HFFc6 (cell line): ENCODE measurements at places on chromosomes 16 and 17. TPM values are rescaled to one million over a fixed set of nuclear protein-coding genes. Genes with fewer than 3 reads are reported as not detected.
A peak's percentile ranks its signal among the peaks of the same experiment; 100 is the strongest.

DNA sequence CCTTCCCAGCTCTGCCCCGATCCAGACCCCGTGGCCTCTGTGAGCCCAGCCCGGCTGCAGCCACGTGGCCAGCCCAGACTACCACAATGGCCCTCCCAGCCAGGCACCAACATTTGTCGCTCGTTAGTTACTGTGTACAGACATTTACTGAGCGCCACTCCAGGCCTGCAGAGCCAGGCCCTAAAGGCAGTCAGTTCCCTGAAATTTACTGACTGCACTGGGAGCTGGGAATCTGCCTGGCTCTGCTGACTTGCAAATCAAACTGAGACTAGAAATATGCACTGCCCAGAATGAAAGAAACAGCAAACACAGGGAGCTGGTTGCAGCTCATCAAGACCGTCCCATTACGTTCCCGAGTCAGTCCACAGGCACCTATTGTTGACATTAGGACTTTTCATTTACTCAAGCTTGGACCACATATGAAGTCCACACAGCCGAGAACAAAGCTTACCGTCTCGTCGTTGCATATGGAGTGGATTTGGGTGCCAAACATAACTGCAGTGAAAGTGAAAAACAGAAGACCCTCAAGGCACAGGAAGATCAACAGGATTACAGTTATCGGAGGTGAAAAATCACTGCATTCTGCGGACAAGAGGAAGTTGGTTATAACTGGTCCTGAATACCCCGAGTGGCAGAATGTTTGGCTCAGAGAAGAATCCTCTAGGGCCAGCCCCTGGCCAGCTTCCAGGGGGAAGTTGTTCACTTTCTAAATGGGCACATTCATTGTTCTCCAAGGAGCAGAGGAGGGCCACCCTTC lies 34.5 kb downstream of the ZDHHC7 start:
- no peak for DNase-seq
- H3K4me3 ChIP-seq, result no peak overlapping the region
- peaks cover 2% of the 10 kb centered on the region for H3K27me3 ChIP-seq
- peaks cover 62% of the 10 kb centered on the region for H3K36me3 ChIP-seq

GRCh38 chr16:2912330-2913199 lies 834 bp downstream of the FLYWCH1 start:
- peak; percentile 57 for DNase-seq
- peak overlapping the region; percentile 93 for H3K27ac ChIP-seq
- H3K36me3 ChIP-seq, result 0 out of 2 replicates have a peak, but pooled peaks cover 4% of the 10 kb centered on the region
- H3K4me1 ChIP-seq, result peaks cover 41% of the 10 kb centered on the region
- no peaks in the 10 kb centered on the region for H3K27me3 ChIP-seq

GRCh38 chr17:17424552-17424951 lies 52.2 kb upstream of the MED9 start:
- H3K27me3 ChIP-seq, result peaks cover 43% of the 10 kb centered on the region
- DNase-seq, result no peak
- peaks cover 9% of the 10 kb centered on the region for H3K4me1 ChIP-seq
- H3K36me3 ChIP-seq, result peaks cover 8% of the 10 kb centered on the region

DNA sequence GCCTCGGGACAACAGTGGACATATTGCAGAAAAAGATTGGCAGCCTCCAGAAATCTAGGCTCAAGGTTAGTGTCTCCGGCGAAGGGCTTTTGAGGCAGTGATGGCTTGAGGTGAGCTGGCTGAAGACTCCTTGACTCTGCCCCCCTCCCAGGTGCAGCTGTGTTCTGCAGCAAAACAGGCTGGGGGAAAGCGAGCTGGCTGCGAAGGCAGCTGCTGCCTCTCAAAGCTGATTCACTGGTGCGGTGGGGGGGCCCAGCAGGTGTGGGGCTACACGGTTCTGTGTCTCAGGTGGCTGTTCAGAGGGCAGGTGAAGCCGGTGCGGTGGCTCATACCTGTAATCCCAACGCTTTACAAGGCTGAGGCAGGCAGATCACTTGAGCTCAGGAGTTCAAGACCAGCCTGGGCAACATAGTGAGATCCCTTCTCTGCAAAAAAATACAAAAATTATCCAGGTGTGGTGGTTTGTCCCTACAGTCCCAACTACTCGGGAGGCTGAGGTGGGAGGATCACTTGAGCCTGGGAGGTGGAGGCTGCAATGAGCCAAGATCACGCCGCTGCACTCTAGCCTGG lies 22.9 kb downstream of the C16orf96 start:
- no peak for DNase-seq
- H3K27me3 ChIP-seq, result peaks cover 11% of the 10 kb centered on the region
- no peaks in the 10 kb centered on the region for H3K36me3 ChIP-seq
- no peak overlapping the region for H3K4me3 ChIP-seq
- no peak overlapping the region for H3K27ac ChIP-seq

- peaks cover 1% of the 10 kb centered on the region for H3K27me3 ChIP-seq
- H3K4me3 ChIP-seq, result no peak overlapping the region
- DNase-seq, result no peak
- H3K27ac ChIP-seq, result no peak overlapping the region
Measured at GRCh38 chr17:7426203-7426863, 917 bp downstream of the SPEM2 start.

DNA sequence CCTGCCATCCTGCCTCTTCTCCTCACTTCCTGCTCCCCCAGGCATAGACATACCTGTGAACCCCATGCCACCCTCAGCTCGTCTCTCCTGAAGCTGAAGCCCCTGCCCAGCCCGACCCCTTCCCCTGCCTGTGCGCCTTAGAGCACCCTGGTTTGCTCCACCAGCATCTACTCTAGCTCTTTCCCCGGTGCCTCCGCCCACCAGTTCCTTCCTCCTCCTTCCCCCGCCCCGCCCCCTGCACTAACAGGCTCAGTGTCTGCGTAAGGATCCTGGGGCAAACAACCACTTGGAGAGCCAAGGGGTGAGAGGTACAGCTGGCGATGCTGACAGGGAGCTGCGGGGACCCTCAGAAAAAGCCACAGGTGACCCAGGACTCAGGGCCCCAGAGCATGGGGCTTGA lies 1.9 kb downstream of the GPR142 start:
- no peak overlapping the region for H3K27ac ChIP-seq
- H3K36me3 ChIP-seq, result peaks cover 4% of the 10 kb centered on the region; the same call in 1 of the 2 replicates
- no peaks in the 10 kb centered on the region; the same call in none of the 2 replicates for H3K27me3 ChIP-seq
- DNase-seq, result no peak

DNA sequence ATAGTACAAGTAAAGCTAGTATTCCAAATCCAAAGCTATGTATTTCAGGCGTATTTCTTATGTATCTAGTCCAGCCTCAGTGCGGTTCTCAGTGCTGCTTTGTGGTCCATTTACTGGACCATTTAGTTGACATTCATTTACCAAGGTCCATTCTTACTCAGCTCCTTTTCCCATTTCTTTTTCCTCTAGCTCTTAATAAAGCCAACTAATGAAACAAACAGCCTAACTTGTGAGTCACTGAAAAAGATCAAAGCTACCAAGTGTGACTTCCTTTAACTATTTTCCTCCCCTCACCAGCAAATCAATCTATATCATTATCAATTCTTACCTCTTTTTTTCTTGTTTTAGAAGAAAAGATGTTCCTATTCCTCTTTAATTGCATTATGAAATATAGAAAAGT lies 64.0 kb downstream of the CYB561 start:
- peak; percentile 18 for DNase-seq
- no peaks in the 10 kb centered on the region; the same call in 1 of the 2 replicates for H3K27me3 ChIP-seq
- peaks cover 38% of the 10 kb centered on the region for H3K36me3 ChIP-seq
- peaks cover 57% of the 10 kb centered on the region for H3K4me1 ChIP-seq

- no peaks in the 10 kb centered on the region for H3K4me1 ChIP-seq
- DNase-seq, result no peak
- H3K4me3 ChIP-seq, result no peak overlapping the region
- no peak overlapping the region for H3K27ac ChIP-seq
Measured at GRCh38 chr16:51450909-51451308, 299.8 kb upstream of the SALL1 start.

DNA sequence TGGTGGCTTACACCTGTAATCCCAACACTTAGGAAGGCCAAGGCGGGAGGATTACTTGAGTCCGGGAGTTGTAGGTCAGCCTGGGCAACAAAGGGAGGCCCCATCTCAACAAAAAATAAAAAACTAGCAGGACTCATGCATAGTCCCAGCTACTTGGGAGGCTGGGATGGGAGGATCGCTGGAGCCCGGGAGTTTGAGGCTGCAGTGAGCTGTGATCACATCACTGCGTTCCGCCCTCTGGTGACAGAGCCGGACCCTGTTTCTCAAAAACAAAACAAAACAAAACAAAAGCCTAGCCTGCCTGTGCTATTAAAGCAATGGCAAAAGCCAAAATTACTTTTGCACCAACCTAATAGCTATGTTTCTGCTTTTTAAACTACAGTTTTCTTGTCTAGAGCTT lies 1.5 kb downstream of the FCSK start:
- H3K36me3 ChIP-seq, result no peaks in the 10 kb centered on the region
- H3K4me3 ChIP-seq, result no peak overlapping the region
- no peak for DNase-seq
- no peak overlapping the region for H3K27ac ChIP-seq
- H3K27me3 ChIP-seq, result no peaks in the 10 kb centered on the region; the same call in 1 of the 2 replicates

GRCh38 chr17:80799538-80800480 lies 191.8 kb upstream of the CHMP6 start:
- no peak overlapping the region for H3K4me3 ChIP-seq
- no peak overlapping the region for H3K27ac ChIP-seq
- DNase-seq, result no peak
- no peaks in the 10 kb centered on the region for H3K4me1 ChIP-seq
- H3K27me3 ChIP-seq, result peaks cover 1% of the 10 kb centered on the region; the same call in 1 of the 2 replicates

SNF8 gene
- 161 and 176 TPM in 2 replicates for total RNA-seq

HBA2 gene
- total RNA-seq, result not detected in 2 replicates

KRTAP4-3 gene
- not detected in 3 replicates for total RNA-seq

LAT gene
- 2.1 to 6.1 TPM (median 4.0 TPM) in 3 replicates for total RNA-seq
